Aorta (tissue), 5 donors: ENCODE measurements at places on chromosomes 11 and 22. TPM values are rescaled to one million over a fixed set of nuclear protein-coding genes. Genes with fewer than 3 reads are reported as not detected.

DNA sequence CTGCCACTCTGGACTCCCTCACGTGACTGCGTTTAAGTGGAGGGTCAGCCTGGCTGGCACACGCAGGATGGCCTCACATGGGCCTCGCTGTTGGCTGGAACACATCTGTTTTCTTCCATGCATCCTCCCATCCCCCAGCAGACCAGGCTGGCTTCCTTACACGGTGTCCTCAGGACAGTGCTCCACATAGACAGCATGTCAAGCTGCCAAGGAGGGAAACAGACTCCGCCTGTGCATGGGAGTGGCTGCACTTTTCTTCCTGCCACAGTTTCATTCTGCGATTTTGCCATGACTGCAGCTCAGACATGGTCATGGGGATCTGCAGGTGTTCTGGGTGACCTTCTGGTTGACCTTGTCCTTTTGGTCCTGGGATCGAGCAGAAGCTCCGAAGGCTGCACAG is 344.2 kb downstream of the SHANK2 start:
- no peak overlapping the region for H3K4me3 ChIP-seq
- no peaks in the 10 kb centered on the region for H3K27me3 ChIP-seq
- no peaks in the 10 kb centered on the region for H3K4me1 ChIP-seq
- H3K27ac ChIP-seq = no peak overlapping the region
- DNase-seq = no peak
- no peaks in the 10 kb centered on the region for H3K36me3 ChIP-seq

GRCh38 chr11:132111316-132111715 is 740.9 kb downstream of the NTM start:
- no peaks in the 10 kb centered on the region for H3K4me1 ChIP-seq
- no peak overlapping the region for H3K27ac ChIP-seq
- no peak overlapping the region for H3K4me3 ChIP-seq
- DNase-seq = no peak
- H3K36me3 ChIP-seq = no peaks in the 10 kb centered on the region
- no peaks in the 10 kb centered on the region for H3K27me3 ChIP-seq

DNA sequence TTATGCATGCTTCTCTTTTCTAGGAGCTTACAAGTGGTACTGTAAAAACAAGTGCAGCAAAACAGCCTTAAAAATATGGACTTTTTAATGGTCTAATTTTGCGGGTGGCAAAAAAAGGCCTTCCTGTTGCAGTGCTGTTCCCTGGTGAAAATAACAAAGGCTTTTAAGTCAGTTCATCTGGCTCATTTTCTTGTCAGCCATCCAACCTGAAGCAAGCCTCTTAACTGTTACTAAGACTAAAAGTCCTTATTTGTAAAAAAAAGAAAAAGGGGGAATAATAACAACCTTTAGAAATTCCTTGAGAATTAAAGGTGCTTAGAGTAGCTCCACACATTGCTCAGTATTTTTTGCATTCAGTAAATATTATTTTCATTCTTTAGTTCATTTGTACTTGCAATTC is 200.5 kb upstream of the CHORDC1 start:
- no peaks in the 10 kb centered on the region for H3K27me3 ChIP-seq
- no peak overlapping the region for H3K4me3 ChIP-seq
- no peak for DNase-seq
- no peak overlapping the region for H3K27ac ChIP-seq

DNA sequence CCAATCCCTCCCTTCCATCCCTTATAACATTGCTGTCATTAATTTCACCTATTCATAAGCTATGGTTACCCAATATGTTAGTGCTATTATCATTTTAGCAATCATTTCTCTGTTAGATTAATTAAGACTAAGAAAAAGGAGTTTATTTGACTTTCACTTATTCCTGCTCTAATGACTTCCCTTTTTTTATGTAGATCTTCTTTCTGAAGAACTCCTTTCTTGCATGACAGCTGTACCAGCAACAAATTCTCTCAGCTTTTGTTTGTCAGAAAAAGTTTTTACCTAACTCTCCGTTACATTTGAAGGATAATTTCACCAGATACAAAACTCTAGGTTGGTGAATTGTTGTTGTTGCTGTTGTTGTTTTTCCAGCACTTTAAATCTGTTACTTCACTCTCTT is 28.6 kb upstream of the OR8B8 start:
- DNase-seq = no peak
- H3K36me3 ChIP-seq = no peaks in the 10 kb centered on the region
- H3K4me1 ChIP-seq = no peaks in the 10 kb centered on the region

DNA sequence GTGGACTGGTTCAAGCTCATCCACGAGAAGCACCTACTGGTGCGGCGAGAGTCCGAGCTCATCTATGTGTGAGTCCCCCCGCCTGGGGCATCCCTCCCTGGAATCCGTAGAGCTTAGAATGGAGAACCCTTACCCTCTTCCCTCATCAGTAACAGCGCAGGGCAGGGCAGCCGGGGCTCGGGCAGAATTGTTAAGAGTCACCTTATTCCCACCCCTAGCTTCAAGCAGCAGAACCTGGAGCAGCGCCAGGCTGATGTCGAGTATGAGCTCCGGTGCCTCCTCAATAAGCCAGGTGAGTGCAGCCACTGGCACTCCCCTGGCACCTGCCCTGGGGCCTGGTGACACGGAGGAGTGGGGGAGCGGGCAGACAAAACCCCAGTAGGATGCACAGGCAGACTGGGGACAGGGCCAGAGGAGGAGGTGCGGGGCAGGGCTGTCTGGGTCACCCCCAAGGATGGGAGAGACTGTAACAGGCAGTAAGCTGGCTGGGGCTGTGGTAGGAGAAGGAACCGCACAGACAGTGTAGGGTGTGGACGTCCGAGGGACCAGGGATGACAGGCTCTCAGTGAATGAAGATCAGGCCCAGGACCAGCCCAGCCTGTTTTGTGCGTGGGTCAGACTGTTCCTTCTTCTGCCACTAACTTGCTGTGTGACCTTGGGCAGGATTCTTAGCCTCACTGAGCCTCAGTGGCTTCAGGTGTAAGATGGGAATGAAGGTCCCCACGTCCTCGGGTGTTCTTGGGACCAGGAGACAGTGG is 20.4 kb downstream of the C22orf23 start:
- no peak overlapping the region for H3K27ac ChIP-seq
- H3K27me3 ChIP-seq = no peaks in the 10 kb centered on the region
- peaks cover 3% of the 10 kb centered on the region for H3K36me3 ChIP-seq
- DNase-seq = no peak

GRCh38 chr11:125281831-125282595 is 117.5 kb downstream of the PKNOX2 start:
- H3K4me1 ChIP-seq = no peaks in the 10 kb centered on the region
- no peak for DNase-seq
- no peaks in the 10 kb centered on the region for H3K36me3 ChIP-seq
- no peak overlapping the region for H3K4me3 ChIP-seq
- no peaks in the 10 kb centered on the region for H3K27me3 ChIP-seq
- no peak overlapping the region for H3K27ac ChIP-seq

The IL10RA gene
- total RNA-seq = 18.3 TPM

The IFTAP gene
- total RNA-seq = 17.2 TPM

The GSTT4 gene
- not detected for total RNA-seq

The PAX6 gene
- total RNA-seq = 0.23 TPM

The LRRC56 gene
- total RNA-seq = 1.3 TPM

The PVALB gene
- not detected for total RNA-seq

The PIWIL4 gene
- total RNA-seq = 5.6 TPM

The OR52A1 gene
- not detected for total RNA-seq

The FAM180B gene
- 1.7 TPM for total RNA-seq

The CSNK1E gene
- total RNA-seq = 144 TPM
